Ammon's horn (tissue), 1 donor: ENCODE measurements at places on chromosomes 7 and 10.

- DNase-seq: no peak
These were observed 45.1 kb downstream of the ADD3 start for GRCh38 chr10:110052916-110053315.

GRCh38 chr10:28681291-28681763, 4.0 kb downstream of the BAMBI start:
- no peak for DNase-seq

- DNase-seq: no peak
These were observed 1.7 kb upstream of the LFNG start for GRCh38 chr7:2517678-2518507.

GRCh38 chr10:68700197-68700596, 20.8 kb upstream of the CCAR1 start:
- DNase-seq: no peak

DNA sequence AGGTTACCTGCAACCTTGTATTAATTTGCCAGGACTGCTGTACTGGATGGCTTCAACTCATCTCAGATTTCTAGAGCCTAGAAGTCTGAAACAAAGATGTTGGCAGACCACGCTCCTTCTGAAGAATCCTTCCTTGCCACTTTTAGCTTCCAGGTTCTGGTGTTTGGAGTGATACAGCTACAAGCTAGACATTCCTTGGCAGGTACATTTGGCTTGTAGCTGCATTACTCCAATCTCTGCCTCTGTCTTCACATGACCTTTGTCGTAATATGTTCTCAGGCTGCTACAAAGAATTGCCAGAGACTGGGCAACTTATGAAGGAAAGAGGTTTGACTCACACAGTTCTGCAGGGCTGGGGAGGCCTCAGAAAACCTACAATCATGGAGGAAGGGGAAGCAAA, 146.3 kb downstream of the GALNT17 start:
- no peak for DNase-seq

DNA sequence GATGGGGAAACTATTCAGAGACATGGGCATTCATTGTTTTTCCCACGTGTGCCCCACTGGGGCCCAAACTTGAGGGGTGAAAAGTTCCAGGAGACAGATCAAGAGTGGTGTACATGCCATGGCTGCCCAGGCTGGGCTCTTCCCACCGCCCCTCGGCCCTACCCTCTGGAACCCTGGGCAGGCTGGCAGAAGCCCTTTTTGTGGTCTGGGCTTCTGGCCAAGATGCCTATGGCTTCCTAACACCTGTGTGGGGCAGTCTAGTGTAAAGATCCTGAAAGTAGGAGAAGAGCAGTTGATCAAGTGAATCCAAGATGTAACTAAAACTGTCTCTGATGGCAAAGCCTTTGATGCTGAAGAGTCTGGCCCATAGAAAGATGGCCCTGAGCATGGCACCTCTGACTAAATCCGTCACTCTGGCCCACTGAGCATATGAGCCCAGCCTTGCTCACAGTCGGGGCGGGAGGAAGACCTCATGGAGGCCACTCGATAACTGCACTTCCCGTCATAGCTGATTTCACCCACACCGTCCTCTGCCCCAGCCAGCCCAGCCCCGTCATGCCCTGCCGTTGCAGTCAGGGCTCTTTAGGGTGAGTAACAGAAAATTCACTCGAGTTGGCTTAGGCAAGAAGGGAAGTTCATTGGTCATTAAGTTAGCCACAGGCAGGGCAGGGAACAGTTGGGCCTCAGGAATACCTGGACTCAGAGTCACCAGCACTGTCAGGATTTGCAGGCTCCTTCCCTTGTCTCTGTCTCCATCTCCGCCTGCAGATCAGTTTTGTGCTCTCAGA, 37.9 kb upstream of the MTPAP start:
- no peak for DNase-seq

DNA sequence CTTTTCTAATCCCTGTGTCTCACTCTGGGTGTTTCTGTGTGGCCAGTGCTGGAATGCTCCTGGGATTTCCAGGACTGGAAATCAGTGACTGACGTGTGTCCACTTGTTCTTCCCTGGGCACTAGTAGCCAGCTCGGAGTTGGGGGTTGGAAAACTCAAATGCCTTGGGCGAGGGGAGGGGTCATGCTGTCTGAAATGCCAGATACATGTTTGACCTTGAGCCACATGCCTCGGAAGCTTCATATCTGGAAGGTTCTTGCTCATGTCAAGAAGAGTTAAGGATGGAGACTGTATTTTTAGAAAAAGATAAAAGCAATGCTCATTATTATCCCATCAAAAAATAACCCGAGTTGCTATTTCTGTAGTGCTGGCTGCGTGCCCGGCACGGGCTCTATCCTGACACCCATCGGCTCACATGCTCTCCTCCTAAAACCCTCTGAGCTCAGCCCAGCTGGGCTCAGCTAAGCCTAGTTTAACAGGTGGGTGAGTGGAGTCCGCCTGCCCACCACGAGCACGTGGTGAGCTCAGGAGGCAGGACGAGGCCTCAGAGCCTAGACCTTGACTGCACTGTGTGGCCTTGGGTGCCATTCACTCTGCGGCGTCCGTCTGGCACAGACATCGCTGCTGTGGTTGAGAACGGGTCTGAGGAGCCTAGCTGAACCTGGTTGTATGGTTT, 6.4 kb downstream of the DPYSL4 start:
- no peak for DNase-seq
